HepG2 (cell line): ENCODE measurements at places on chromosomes 1 and 21. TPM values are rescaled to one million over a fixed set of nuclear protein-coding genes. Genes with fewer than 3 reads are reported as not detected.
A peak's percentile ranks its signal among the peaks of the same experiment; 100 is the strongest.

The KCNJ9 gene
- not detected in 2 replicates for total RNA-seq

The S100A7 gene
- not detected in 2 replicates for total RNA-seq

The FALEC gene
- total RNA-seq = 0.71 TPM in 1 of 2 replicates, not detected in the other

The OR2T29 gene
- not detected in 2 replicates for total RNA-seq

The C4BPB gene
- total RNA-seq = 115 and 155 TPM in 2 replicates

The HSD3B1 gene
- total RNA-seq = not detected in 2 replicates

The SLC2A1 gene
- total RNA-seq = 54.3 and 125 TPM in 2 replicates

The MIB2 gene
- 10.3 and 30.4 TPM in 2 replicates for total RNA-seq

DNA sequence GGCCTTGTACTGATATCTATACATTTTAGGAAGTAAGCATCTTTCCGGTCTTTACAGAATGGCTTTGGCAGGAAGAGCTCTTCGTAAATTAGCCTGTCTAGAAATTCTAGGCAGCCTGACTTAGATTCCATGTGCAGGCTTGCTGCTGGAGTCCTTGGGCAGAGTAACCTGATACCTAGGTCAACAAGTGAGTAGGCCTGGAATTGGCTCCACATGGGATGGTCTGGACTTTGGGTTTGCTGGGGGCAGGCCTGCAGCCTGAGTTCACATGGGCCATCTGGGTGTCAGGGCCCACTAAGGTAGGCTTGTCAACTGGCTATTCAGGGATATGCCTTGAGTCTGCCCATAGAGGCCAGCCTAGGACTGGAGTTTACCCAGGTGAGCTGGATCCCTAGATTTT lies 59.6 kb upstream of the CYYR1 start:
- DNase-seq = no peak

- peak; percentile 7 for DNase-seq
These were observed 25.3 kb upstream of the RRP15 start for GRCh38 chr1:218259800-218260199.

GRCh38 chr1:59979666-59980065 lies 53.1 kb upstream of the CYP2J2 start:
- no peak for DNase-seq

DNA sequence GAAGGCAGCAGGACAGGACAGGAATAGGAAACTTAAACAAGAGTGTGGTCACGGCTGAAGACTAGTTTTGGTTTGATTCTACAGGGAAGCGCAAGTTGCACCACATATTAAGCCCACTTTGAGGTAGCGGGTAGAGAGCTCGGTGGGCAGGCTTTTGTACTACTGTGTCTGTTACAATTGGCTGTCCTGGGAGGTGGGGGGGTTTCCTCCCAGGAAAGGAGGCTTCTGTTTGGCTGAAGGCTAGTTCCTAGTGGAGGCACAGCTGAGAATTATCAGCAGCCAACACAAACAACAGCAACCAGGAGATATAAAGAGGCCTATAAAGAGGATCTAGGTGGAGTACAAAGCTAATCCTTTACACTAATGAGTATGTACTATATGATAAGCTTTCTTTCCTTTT lies 62.7 kb downstream of the ZNF648 start:
- DNase-seq = no peak

DNA sequence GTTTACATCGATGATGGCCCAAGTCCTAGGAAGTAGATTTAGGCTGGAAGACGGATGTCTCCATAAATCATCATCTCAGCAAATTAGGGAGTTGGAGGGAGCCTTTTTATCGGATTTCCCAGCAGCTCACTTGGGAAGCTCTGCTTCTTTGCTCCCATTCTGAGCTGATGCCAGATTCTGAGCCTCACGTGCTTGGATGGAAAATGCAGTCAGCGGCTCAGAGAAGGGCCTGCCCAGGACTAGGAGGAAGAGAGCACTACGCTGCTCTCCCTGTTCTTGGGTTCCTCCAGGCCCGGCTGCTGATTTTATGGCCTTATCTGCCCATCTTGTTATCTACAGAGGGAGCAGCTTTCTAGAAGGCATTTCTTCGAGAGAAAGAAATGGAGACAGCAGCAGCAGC lies 42.0 kb downstream of the UBIAD1 start:
- DNase-seq = no peak

DNA sequence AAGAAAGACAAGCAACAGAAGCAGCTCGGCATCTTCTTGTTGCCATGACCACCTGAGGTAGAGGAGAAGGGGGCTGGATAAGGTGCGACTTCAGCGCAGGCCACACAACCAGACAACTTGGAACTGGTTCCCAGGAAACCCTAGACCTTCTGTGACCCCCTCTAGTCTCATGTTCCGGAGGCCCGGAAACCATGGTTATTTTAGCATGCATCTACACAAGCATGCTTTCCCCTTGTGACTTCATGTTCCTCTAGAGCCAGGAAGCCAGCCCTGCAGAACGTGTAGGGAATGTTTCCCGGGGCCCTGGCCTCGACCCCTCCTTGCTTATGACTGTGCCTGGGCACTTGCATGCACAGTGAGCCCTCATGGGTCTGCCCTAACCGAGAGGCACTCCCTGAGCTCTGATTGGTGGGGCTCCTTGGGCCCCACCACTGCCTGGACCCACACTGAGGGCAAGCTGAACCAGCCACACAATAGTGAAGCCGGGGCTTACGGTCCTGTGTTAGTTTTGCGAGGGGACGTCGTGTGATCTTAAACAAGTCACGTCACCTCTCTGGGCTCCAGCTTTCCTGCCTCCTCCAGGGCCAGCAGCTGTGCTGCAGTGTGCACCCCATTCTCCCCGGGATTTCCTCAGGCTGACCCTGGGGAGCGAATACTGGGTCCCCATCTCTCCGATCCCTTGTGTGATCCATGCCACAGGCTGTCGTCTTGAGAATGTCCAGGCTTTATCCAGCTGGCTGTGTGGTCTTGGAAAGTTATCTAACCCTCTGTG lies 12.0 kb upstream of the MX2 start:
- no peak for DNase-seq

DNA sequence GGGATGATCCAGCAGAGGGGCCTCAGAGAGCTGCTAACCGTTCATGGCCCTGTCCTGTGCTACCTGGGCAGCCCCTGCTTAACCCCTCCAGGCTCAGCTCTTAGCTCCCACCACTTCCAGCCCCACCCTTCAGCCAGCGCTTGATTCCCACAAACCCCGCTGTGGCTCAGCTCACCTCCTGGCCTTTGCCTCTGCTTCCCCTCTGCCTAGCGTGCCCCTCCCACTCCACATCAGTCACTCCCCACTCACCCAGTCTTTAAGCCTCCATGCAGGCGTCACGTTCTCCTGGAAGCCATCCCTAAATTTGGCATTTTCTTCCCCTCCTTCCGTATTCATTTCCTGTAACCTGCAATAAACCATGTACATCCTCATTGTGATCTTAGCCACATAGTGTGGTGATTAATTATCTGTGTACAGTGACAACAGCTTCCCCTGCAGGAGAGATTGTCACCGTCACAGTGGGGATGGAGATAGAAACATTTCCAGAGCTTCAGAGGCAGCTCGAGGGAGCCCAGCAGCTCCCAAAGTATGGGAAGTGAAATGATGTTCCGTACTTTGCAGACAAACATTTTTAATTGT lies 65.5 kb downstream of the EPHB2 start:
- DNase-seq = no peak

GRCh38 chr1:32273391-32274208 lies 18.3 kb upstream of the HDAC1 start:
- peak; percentile 63 for DNase-seq

DNA sequence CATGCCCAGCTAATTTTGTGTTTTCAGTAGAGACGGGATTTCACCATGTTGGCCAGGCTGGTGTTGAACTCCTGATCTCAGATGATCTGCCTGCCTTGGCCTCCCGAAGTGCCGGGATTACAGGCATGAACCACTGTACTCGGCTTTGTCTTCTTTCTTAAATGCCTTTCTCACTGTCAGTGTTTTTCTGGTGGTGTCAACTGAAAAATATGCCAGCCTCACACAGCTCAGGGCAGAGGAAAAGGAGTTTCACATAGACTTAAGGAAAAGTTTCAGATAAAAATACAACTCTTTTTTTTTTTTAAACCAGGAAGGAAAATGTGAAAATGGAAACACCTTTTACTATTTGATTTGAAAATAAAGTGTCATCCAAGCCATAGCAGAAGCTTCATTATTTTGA lies 4.6 kb upstream of the MAB21L3 start:
- DNase-seq = no peak

GRCh38 chr1:114585231-114585630 lies 3.8 kb upstream of the BCAS2 start:
- no peak for DNase-seq

DNA sequence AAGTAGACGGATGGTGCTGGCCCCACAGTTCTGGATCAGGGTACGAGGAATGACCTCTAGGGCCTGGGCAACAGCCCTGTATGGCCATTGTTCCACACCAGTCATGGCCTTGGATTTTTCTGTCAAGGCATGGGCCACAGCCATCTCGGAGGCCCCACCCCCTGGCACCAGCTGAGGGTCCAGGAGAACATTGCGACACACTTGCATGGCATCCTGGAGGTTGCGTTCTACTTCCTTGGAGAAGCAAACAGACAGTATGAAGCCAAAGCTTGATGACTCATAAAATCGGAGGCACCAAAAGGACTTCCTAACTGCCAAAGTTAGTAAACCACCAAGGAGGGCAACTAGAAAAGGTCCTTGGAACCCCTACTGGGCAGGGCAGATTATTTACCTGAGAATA lies 11.9 kb upstream of the VHLL start:
- DNase-seq = no peak

- DNase-seq = no peak
These were observed 25.3 kb downstream of the ZMYND12 start for GRCh38 chr1:42430286-42431135.

GRCh38 chr1:161071886-161072371 lies 2.2 kb upstream of the ARHGAP30 start:
- DNase-seq = peak; percentile 68

DNA sequence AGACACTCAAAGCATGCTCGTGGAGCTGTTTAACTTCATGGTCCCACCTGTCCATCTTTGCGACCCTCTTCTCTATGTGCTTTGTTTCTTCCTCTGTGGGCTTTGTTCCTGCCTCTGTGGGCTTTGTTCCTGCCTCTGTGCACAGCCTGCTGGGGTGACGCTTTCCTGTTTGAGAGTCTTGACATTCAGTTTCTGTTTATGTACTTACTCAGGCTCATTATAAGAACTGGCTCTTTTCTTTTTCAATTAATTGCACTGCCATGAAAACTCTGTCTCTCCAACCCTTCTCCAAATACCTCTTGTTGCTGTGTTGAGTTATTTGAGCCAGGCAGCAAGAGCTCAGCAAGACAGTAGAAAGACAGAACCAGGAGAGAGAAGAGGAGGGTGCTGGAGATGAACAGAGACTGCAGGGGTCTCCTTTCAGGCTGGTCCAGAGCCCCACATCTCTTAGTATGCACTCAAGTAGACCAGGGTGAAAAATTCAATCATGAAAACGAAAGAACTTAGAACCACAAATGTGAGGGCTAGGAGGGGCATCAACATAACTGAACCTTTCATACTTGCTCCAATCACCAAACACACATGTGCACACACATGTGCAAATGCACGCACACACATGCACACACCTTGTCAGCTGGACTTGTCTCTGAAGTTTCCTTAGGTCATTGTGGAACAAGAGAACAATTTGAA lies 88.3 kb upstream of the SGIP1 start:
- no peak for DNase-seq

- no peak for DNase-seq
These were observed 88.8 kb upstream of the SLFNL1 start for GRCh38 chr1:41110286-41110685.

DNA sequence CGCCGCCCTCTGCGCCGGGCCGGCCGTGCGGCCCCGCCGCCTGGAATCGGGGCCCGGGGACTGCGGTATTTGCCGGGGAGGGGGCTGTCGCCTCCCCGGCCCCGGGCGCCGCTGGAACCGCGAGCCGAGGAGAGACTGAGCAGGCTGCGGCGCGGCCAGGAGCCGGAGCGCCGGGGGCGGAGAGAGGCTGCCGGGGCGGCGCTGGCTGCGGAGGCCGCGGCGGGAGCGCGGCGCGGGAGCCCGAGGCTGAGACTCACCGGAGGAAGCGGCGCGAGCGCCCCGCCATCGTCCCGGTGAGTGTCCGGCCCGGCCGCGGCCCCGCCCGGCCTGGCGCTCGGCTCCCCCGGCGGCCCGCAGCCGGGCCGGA lies 746 bp downstream of the DYRK1A start:
- no peak for DNase-seq

- DNase-seq = no peak
These were observed 173.3 kb downstream of the COL24A1 start for GRCh38 chr1:85983316-85983715.

DNA sequence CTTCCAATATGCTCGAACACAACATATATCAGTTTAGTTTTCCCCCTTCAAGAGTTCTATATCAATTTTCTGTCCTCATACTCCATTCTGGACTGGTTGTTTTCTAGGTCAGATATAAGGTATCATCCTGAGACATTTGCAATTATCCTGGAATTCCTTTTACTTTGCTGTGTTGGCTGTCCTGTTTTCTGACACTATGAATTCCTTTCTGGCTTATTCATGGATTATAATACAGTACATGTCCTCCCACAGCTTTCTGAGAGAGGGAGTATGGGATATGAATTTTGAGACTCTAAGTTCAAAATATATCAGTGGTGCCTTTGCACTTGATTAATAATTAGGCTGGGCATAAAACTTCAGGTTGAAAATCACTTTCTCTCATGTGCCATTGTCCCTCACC lies 11.9 kb downstream of the PHTF1 start:
- no peak for DNase-seq

DNA sequence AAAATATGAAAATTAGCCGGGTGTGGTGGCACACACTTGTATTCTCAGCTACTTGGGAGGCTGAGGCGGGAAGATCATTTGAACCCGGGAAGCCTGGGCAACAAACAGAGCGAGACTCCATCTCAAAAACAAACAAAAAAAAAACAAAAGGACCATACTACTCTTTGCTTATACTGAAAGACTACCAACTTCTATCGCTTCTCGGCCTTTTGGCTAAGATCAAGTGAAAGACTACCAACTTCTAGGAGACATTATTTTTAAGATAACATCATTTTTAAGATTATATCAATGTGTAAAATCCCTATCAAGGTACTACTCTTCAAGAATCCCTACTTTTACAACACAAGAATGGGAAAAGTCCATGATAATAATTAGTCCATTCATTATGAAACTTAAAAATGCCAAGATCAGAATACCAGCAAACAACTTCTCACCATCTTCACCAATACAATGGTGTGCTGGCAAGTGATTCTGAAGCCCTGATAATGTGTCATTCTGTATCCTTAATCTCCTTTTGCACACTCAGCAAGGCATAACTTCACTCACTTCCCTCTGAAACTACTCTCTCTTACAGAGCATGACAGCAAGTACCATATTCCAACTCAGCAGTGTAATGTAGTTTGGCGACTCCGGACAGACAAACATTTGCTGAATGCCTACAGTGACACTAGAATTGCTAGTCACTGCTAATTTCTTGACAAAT lies 1.7 kb downstream of the PTP4A2 start:
- DNase-seq = no peak
